ENCODE measurements at places on chromosomes 1 and 21.

DNA sequence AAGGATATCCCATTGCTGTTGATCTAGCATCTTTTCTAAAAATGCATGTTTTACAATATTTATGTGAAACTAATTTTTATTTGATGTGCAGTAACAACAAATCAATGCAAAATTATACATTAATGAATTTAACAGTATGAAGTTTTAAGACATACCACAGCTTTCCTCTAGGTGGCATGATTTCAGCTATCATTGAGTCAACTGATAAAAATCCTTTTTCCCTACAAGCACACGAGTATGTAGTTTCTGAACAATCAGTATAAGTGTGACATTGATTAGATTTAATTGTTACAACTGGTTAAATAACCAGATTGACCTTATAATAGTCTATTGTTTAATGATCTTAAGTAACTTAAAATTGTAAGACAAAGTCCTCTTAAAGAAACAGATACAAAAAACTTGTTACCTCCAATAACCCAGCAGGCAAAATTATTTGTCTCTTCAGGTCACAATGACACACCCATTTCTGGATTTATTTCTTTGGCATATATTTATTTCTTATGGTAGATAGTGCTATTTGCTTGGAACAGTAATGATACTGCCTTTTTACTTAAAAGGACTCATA is 5.8 kb upstream of the TGFB2 start:
- no peak for DNase-seq

- DNase-seq: no peak
Measured at GRCh38 chr1:239816081-239816782, 275.5 kb upstream of the FMN2 start.

GRCh38 chr1:162822391-162823200 is 32.1 kb downstream of the HSD17B7 start:
- DNase-seq: no peak

DNA sequence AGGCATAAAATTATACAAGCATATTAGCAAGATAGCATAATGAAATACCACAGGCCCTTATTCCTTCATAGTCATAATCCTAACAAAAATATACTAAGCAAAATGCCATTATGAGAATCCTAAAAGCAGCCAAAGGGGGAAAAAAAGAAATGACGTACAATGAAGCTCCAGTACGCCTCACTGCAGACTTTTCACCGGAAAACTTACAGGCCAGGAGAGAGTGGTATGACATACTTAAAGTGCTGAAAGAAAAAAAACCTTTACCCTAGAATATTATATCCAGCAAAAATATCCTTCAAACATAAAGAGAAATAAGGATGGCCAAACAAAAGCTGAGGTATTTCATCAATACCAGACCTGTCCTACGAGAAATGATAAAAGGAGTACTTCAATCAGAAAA is 19.5 kb downstream of the ZNF695 start:
- DNase-seq: no peak

DNA sequence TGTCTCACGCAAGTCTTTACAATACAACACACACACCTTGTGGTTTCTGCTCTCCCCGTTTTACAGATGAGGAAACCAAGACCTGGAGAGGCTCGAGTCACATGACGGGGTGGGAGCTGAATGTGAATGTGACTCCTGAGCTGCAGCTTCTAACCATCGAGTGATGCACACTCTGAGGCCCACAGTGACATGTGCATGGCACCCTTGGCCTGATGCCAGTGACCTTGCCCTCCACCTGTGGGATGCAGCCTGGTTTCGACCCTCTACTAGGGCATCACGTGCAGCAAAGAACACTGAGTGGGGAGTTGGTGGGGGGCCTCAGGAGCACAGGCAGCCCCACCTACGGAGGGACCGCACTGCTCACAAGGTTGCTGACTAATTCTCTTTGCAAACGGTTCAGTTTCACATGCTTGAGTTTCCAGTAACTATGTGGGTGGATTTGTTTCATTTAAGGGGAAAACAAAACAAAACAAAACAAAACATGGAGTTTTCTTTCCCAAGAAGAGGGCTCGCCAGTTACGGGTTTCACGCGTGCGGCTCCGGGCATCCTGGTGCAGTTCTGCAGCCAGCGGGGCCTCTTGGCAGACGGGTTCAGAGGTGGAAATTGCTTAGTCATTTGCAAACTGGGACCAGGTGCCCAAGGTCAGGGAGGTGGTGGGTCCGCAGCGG is 22.9 kb downstream of the SPSB1 start:
- DNase-seq: no peak

DNA sequence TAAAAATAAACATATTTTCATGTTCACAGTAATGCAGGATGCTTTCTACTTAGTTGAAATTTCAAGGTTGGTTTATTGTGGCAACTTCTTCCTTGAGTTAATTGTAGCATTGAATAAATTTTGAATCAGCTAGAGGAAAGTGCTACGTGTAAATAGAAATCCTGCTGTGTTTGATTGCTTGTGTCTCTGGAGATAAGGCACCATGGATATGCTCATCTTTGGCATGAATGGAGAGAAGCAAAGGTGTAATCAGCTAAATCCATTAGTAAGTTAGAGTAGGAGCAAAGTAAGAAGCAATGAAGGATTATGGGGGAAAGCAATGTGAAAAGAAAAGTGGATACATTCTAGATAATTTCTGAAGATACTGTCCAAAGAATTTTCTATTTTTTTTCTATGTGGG is 331.1 kb downstream of the PTPRC start:
- no peak for DNase-seq

GRCh38 chr1:13761883-13762282 is 61.9 kb downstream of the PRDM2 start:
- DNase-seq: no peak

- no peak for DNase-seq
Measured at GRCh38 chr1:67367370-67368045, 59.8 kb downstream of the IL12RB2 start.

- no peak for DNase-seq
Measured at GRCh38 chr1:119254067-119254720, 113.7 kb upstream of the WARS2 start.

GRCh38 chr1:153629971-153630370 is 1.7 kb downstream of the S100A1 start:
- no peak for DNase-seq

DNA sequence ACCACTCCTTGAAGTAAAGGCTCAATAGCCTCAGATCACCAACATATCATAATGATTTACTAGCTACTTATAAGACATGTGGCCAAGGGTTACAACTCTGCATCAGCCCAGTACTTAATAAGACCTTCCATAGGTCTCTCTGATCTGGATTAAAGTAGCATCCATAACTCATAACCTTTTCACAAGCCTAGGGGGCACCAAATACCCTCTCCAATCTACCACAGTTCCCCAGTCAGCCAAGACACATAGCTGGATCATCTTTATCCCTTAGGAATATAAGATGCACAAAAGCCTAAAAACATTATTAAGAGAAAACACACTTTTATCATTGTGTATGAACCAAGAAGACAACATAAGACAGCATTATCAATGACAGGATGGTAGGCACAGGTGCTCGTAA is 22.1 kb downstream of the SSX2IP start:
- DNase-seq: no peak

- DNase-seq: peak; percentile 75
Measured at GRCh38 chr1:180954005-180954800, 41.5 kb downstream of the KIAA1614 start.

GRCh38 chr1:22309572-22309971 is 142.1 kb upstream of the ZBTB40 start:
- DNase-seq: no peak

DNA sequence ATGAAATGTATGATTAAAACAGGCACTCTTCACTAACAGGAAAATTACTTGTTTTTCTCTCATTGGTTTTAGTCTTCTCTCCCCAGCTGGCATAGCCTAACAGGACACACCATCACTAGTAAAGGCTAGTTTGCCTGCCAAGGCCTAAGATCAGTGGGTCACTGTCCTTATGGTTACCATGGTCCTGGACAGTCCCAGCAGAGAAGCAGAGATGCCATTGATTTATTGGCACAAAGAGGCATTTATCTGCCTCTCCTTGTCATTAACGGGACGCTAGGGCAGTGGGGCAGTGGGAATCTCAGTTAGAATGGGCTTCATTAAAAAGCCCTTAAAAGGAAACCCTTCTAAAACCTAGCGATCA is 13.9 kb downstream of the CD247 start:
- DNase-seq: no peak
